ENCODE measurements at places on chromosomes 12 and 14.

GRCh38 chr12:18752947-18753346 is 15.0 kb downstream of the CAPZA3 start:
- no peak for DNase-seq

DNA sequence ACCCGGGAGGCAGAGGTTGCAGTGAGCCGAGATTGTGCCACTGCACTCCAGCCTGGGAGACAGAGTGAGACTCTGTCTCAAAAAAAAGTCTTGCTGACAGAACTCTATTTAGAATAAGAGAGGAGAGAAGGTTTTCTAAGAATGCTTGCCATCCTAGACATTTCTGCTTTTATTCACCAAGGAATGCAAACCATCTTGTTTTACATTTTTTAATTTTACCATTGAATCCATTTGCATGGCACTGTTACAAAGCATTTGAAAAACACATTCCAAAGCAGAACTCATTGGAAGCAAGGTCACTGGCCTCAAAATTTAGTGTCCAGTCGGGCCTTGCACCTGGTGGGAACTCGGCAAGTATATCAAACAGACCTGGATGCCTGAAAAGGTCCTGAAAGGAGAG is 44.2 kb upstream of the RASSF3 start:
- DNase-seq: no peak

DNA sequence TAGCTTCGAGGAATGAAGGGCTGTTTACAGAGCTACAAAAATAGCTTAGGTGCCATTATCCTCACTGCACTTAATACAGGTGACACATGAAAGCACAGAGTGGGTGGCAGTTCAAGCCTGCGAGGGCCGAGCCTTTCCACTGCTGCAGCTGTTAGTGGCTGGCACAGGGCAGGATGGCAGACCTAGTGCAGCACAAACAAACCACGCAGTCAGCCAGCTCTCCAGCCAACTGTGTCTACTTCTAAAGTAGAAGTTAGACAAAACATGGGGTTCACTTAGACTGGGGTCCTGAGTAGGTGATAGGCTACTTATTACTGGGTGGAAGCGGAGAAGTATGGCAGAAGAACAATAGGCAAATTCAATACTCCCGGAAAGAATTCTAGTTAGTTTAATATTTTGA is 95.4 kb downstream of the DUSP16 start:
- no peak for DNase-seq

GRCh38 chr12:81128930-81129554 is 51.2 kb downstream of the ACSS3 start:
- no peak for DNase-seq

- DNase-seq: peak; percentile 71
Measured at GRCh38 chr12:569803-570434, 93.3 kb downstream of the NINJ2 start.

- no peak for DNase-seq
Measured at GRCh38 chr14:99127651-99128167, 144.3 kb downstream of the BCL11B start.

DNA sequence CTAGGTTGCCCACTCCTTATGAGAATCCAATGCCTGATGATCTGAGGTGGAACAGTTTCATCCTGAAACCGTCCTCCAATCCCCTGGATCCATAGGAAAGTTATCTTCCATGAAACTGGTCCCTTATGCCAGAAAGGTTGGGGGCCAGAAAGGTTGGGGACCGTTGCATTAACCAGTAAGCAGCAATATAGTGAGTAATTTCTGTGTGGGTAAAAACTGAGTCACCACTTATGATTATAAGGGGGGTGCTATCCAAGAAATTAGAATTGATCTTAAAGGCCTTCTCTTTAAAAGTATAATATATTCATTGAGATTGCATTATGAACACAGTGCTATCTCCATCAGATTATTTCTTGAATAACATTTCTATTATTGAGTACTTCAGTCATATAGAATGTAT is 97.2 kb downstream of the PCNX1 start:
- DNase-seq: no peak

GRCh38 chr14:100881211-100882025 is 22.1 kb downstream of the RTL1 start:
- no peak for DNase-seq

- DNase-seq: no peak
Measured at GRCh38 chr14:52551696-52552062, 626 bp downstream of the TXNDC16 start.
